ENCODE measurements at places on chromosomes 4 and X.

GRCh38 chr4:38368613-38369012 lies 295.4 kb upstream of the KLF3 start:
- no peak overlapping the region for H3K27ac ChIP-seq
- DNase-seq = no peak
- H3K27me3 ChIP-seq = no peaks in the 10 kb centered on the region
- H3K36me3 ChIP-seq = no peaks in the 10 kb centered on the region

- no peaks in the 10 kb centered on the region for H3K36me3 ChIP-seq
- H3K27me3 ChIP-seq = no peaks in the 10 kb centered on the region
- DNase-seq = no peak
- no peak overlapping the region for H3K4me3 ChIP-seq
Observed at GRCh38 chr4:77815636-77816035, 3.5 kb downstream of the CNOT6L start.

DNA sequence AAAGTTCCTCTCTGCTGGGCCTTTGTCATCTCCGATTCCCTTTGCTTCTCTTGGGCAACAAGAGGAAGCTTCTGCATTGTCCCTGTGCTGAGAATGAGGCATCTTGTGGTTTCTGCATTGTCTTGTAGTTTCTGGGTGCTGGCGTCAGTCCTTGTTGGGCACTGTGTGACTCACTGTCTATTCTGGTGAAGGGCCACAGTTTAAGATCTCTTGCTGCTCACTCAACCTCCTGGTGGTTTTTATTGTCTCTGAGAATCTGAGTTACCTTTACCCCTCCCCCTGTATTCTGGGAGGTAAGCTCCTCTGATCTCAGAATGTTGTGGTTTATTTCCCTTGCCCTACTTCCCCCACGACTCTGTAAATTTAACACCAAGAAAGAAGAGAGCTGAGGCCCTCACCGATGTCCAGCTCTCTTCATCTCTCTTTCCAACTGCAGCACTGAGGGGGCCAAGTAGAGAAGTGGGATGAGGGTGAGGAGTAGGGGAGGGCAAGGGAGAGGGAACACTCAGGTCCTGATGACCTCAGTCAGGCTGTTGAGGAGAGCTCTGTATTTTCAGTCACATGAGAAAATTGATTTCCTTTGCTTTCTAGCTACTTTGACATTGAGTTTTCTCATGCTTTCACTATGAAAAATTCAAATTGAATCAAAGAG lies 441.6 kb upstream of the PITX2 start:
- H3K27me3 ChIP-seq = no peaks in the 10 kb centered on the region
- H3K27ac ChIP-seq = no peak overlapping the region
- no peaks in the 10 kb centered on the region for H3K36me3 ChIP-seq
- DNase-seq = no peak
- H3K4me3 ChIP-seq = no peak overlapping the region
- H3K4me1 ChIP-seq = no peaks in the 10 kb centered on the region

DNA sequence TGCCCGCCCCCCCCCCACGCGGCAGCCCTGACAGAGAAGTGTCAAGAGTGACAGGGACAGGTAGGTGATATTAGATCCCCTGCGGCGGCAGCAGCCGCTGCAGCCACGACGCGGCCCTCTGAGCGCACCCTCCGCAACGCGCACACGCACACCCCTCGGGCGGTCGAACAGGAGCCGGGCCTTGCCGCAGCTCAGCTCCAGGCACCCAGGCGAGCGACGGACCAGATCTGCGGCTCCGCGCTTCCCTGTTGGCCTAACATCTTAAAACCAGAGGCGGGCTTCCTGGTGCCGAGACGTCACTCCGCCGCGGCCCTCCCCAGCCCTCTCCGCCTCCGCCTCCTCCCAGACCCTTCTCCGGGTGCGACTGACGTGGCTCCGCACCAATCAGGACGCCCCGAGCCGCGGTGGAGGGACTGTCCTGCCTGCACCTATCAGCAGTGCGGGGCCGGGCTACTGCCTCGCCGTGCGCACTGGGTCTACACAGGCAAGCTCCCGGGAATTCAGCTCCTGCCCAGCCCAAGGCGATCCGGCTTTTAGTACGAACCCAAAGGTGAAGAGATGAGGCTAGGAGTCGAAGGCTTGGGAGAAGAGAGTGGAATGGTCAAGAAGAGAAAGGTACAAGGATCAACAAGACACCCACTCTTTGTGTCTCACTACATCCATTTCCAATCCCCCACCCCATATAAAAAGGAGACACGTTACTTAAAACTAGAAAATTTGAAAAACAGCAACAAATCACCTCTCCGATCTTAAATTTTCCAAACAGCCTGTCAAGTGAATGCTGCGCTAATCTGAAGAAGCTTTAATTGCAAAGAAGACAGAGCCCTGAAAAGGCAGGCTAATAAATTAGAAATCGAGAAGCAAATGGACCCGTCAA lies at the start of gene PITX2:
TSS of gene PITX2 (minus strand) at position 237 of the 877 bp plus-strand sequence. CDS start 617 bp downstream, outside the sequence.
- peak; percentile 92 for DNase-seq
- H3K27ac ChIP-seq = no peak within 1 kb of the TSS
- peaks cover 100% of the 10 kb centered on the region for H3K27me3 ChIP-seq
- H3K4me1 ChIP-seq = peaks cover 30% of the 10 kb centered on the region

DNA sequence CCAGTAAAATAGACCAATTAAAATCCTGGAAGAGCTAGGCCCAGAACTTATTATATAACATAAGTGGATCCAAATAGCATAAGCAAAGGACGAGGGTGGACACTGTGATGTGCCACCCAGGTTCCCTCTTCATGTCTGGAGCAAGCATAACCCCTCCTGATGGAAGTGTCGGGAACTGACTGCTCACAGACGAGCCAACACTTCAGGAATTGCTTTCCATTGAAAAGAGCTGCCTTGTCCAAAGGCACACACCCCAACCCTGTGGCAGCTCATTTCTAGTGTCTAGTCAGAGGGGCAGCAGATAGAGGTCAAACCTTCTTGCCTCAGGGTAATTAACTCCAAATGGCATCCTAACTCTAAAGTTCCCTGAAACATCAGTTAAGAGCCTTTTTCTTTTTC lies 15.3 kb downstream of the DDIT4L start:
- no peaks in the 10 kb centered on the region for H3K36me3 ChIP-seq
- H3K4me3 ChIP-seq = no peak overlapping the region
- no peaks in the 10 kb centered on the region for H3K27me3 ChIP-seq
- no peak for DNase-seq
- H3K4me1 ChIP-seq = peaks cover 3% of the 10 kb centered on the region

GRCh38 chr4:139672215-139672614 lies 6.6 kb downstream of the MGST2 start:
- H3K4me3 ChIP-seq = no peak overlapping the region
- peaks cover 3% of the 10 kb centered on the region for H3K36me3 ChIP-seq
- H3K4me1 ChIP-seq = peaks cover under 1% of the 10 kb centered on the region

- DNase-seq = no peak
- no peaks in the 10 kb centered on the region for H3K27me3 ChIP-seq
- peaks cover 3% of the 10 kb centered on the region for H3K36me3 ChIP-seq
- no peak overlapping the region for H3K4me3 ChIP-seq
- H3K27ac ChIP-seq = no peak overlapping the region
- H3K4me1 ChIP-seq = no peaks in the 10 kb centered on the region
Observed at GRCh38 chr4:141004823-141005222, 128.4 kb downstream of the RNF150 start.

DNA sequence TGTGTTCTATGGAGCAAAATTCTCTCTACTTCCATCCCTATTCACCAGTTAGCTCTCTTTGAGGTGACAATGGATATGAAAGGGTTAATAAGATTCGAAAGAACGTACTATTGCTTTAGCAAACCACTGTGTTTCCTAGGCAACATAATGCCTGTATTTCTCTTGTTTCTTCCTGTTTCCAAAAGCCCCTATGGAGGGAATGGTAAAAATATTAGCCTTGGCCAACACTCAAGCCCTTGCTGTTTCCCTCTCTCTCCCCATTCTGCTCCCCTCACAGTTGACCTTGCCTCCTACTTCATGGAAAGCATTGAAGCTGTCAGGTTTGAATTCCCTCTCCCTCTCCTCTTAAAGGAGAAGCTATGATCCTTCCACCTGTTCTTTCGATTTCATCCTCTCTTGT lies 9.6 kb upstream of the PGRMC1 start:
- H3K36me3 ChIP-seq = no peaks in the 10 kb centered on the region
- H3K27me3 ChIP-seq = no peaks in the 10 kb centered on the region
- no peak for DNase-seq
- no peak overlapping the region for H3K4me3 ChIP-seq
- H3K27ac ChIP-seq = no peak overlapping the region

- peaks cover 11% of the 10 kb centered on the region for H3K36me3 ChIP-seq
- H3K27me3 ChIP-seq = no peaks in the 10 kb centered on the region
- no peak overlapping the region for H3K4me3 ChIP-seq
- DNase-seq = no peak
- no peak overlapping the region for H3K27ac ChIP-seq
Observed at GRCh38 chr4:121353213-121353612, 27.6 kb downstream of the QRFPR start.

GRCh38 chr4:108301545-108302251 lies 133.0 kb upstream of the LEF1 start:
- no peak overlapping the region for H3K27ac ChIP-seq
- no peaks in the 10 kb centered on the region for H3K4me1 ChIP-seq
- no peak for DNase-seq
- no peak overlapping the region for H3K4me3 ChIP-seq
- no peaks in the 10 kb centered on the region for H3K36me3 ChIP-seq

GRCh38 chr4:46520361-46520760 lies 130.4 kb upstream of the GABRA2 start:
- H3K27ac ChIP-seq = no peak overlapping the region
- H3K36me3 ChIP-seq = no peaks in the 10 kb centered on the region
- H3K27me3 ChIP-seq = no peaks in the 10 kb centered on the region
- peaks cover 6% of the 10 kb centered on the region for H3K4me1 ChIP-seq
- no peak for DNase-seq

DNA sequence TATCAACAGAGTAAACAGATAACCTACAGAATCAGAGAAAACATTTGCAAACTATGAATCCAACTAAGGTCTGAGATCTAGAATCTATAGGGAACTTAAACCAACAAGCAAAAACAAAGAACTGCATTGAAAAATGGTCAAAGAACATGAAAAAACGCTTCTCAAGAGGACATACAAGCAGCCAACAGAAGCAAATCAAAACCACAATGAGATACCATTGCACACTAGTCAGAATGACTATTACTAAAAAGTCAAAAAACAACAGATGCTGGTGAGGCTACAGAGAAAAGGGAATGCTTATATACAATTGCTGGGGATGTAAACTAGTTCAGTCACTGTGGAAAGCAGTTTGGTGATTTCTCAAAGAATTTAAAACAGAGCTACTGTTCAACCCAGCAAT lies 255.7 kb downstream of the TMEM47 start:
- no peaks in the 10 kb centered on the region for H3K36me3 ChIP-seq
- H3K27ac ChIP-seq = no peak overlapping the region
- DNase-seq = no peak
- no peak overlapping the region for H3K4me3 ChIP-seq
- H3K27me3 ChIP-seq = no peaks in the 10 kb centered on the region
- no peaks in the 10 kb centered on the region for H3K4me1 ChIP-seq

DNA sequence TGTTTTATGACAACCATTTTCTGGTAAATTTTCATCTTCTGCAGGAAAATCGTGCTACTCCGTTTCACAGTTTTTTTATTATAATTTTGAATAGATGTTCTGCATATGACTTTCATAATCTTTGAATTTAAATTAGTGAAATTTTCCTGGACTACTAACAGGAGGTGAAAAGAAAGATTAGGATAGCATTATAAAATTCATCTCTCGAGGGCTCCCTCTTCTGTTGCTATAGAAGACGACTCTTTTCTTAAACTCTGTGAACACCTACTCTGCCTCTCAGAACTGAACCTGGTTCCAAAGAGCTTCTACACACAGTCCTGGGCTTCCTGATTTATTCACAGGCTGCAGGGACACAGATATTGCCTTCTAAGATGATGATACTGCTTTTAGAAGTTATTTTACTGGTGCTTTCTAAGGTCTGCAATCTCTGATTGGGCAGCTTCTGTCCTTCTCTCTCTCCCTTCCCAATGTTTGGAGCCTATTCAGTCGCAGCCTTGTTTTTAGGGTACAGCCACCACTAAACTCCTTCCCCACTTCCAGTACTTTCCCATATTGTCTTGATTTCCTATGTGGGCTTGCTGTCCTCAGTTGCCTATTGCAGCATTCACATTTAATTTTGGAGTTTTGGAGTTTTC lies 10.1 kb upstream of the SAP30 start:
- H3K4me1 ChIP-seq = no peaks in the 10 kb centered on the region
- no peaks in the 10 kb centered on the region for H3K36me3 ChIP-seq

DNA sequence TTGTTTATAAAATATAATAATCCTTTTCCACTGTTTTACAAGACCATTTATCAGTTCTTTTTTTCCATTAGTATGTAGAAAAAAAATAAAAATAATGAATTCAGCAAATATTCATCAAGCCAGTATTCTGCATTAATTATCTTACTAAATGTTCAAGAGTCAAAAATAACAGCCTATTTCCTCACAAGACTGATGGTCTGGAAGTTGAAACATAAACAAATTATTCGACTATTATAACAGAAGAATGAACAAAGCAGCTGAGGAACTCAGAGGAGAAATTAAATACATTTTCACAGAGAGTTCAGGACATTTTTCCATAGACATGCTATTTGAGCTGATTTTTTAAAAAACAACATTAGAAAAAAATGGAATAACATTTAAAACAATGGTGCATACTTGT lies 2594.8 kb downstream of the ARAP2 start:
- DNase-seq = no peak
- H3K4me1 ChIP-seq = no peaks in the 10 kb centered on the region
- no peak overlapping the region for H3K27ac ChIP-seq

DNA sequence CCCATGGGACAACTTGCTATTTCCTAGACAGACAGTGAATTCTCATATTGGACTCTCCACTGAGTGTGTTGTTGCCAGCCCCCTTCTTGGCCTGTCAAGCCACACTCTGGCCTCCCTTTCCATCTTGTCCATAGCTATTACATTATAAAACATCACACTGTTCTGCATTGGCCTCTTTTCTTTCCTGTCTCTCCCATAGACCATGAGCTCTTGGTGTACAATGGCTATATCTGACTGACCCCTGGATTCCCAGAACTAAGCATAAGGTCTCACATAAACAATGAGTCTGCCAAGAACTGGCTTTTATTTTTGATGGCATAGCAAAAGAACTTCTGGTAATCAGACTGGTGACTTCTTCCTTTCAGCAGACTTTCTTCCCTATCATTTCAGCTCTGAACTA lies 23.8 kb downstream of the STARD8 start:
- H3K27me3 ChIP-seq = no peaks in the 10 kb centered on the region
- H3K4me3 ChIP-seq = no peak overlapping the region
- H3K36me3 ChIP-seq = peaks cover 3% of the 10 kb centered on the region
- H3K4me1 ChIP-seq = peaks cover 43% of the 10 kb centered on the region
- H3K27ac ChIP-seq = peak overlapping the region; percentile 3
- DNase-seq = no peak

DNA sequence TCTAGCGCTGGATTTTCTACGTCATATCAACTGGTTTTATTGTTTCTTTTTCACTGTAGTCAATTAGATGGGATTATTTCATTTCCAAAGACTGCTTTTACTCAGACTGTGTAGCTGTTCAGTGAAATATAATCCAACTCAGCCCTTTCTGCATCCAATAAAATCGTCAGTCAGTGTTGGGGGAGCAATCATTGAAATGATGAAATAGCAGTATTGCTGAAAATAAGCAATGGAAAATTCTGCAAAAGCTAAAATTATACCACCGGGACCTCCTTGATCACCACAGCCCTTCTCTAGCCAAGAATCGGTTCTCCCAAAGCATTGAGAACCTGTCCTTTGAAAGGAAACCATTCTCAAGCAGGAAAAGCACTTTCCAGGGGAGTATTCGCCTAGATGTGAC lies 243.1 kb upstream of the TENM3 start:
- peaks cover 2% of the 10 kb centered on the region for H3K36me3 ChIP-seq
- no peak overlapping the region for H3K27ac ChIP-seq
- H3K27me3 ChIP-seq = no peaks in the 10 kb centered on the region
- H3K4me3 ChIP-seq = no peak overlapping the region
